ENCODE measurements at places on chromosomes 4 and X.

- no peak for DNase-seq
Observed at GRCh38 chr4:174023641-174024040, 259.8 kb downstream of the FBXO8 start.

DNA sequence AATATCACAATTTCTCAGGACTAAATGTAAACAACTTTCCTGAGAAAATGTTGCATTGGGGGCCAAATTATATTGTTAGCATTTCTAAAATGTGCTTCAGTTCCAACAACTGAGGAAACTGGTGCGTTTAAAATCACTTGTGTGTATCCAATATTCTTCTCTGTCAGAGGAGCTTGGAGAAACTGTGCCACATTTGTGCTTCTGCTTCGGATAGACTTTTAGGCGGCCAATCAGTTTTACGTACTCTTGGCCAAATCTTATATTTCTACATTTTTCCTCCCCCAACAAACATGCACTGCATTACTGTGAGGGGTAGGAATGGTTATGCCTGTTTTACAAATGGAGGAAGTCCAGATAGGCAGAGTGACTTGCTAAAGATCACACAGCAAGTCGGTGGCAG, 27.4 kb upstream of the TRPC5OS start:
- DNase-seq = no peak

- peak; percentile 31 for DNase-seq
Observed at GRCh38 chrX:150694738-150695410, 1.7 kb downstream of the MTMR1 start.

GRCh38 chr4:85078016-85078415, 111.5 kb upstream of the WDFY3 start:
- no peak for DNase-seq

- DNase-seq = no peak
Observed at GRCh38 chr4:8136972-8137710, 21.5 kb downstream of the ABLIM2 start.

GRCh38 chr4:106017975-106018374, 122.7 kb downstream of the NPNT start:
- DNase-seq = no peak

GRCh38 chrX:40260146-40260747, 162.5 kb upstream of the BCOR start:
- DNase-seq = no peak

DNA sequence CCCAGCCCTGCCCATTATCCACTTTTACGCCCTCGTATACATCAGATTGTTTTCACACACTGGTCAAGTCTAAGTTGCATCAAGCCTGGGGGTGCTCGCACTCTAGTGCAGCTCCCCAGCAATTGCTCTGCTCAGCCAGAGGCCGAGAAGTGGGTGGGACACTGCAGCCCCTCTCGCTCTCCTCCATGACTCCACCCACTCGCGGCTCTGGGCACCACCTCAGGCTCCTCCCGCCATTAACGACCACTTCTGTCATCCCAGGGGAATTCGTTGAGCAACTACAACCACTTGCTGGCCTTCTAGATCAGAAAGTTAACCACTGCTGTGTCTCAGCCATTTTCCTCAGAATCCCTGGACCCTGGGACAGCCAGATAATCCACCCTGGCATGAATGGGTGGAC, 53.6 kb downstream of the ETNPPL start:
- no peak for DNase-seq

- DNase-seq = no peak
Observed at GRCh38 chr4:108342325-108342970, 173.7 kb upstream of the LEF1 start.

DNA sequence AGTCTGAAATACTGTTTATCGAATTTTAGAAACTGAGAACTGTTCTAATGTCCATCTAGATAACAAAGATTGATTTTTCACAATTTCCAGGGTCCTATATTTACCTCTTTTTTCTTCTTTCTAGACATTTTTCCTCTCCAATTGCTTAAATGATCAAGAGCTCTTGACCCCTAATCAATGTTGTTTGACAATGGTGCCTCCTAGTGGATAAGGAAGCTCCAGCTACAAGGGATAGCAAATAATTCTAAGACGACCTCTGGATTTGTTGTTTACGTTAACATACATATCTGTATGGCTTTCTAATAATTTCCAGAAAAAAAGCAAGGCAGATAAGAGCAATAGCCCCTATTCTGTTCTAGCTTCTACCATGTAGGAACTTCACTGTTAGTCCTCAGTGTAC, 35.8 kb downstream of the GPR82 start:
- DNase-seq = no peak

GRCh38 chr4:177052211-177052934, 257.3 kb upstream of the NEIL3 start:
- no peak for DNase-seq

DNA sequence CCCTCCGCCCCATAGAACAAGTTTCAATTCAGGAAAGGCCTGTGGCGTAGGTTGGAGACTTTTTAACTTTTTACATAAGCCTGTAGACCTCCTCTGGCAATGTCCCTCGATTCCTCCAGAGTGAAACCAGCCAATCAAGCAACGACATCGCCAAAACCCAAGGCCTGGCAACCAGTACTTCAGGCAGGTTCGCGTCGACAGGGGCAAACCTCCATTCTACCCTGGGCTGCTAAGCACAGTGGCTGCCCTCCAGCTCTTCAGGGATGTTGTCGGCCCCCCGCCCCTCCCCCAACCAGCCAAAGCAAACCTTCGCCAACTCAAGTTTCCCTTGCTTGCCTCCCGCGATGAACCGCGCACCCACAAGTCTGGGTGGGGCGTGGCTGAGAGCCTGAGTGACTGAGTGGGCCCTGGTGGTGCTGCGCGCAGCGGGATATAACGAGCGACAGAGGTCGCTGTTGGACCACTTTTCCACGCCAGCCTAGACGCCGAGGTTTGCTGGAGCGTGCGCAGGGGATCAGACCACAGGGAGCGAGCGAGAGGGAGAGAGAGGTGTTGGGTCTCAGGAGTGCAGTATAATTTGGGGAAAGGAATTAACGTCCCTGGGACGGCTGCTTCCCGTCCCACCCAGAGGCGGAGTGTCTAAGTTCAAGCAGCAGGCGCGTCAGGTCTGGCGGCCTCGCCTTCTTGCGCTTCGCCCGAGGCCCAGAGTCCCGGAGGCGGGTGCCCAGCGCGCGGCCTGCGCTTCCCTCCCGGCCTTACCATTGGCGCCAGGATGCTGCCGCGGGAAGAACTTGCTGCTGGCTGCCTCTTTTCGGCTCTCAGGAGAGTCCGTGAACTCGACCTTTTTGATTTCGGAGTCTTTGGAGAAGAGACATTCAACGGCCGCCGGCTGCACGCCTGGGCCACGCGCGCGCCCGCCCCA, 9.0 kb upstream of the PITX2 start:
- DNase-seq = no peak

- DNase-seq = no peak
Observed at GRCh38 chr4:76515975-76516843, 81.2 kb downstream of the SHROOM3 start.

DNA sequence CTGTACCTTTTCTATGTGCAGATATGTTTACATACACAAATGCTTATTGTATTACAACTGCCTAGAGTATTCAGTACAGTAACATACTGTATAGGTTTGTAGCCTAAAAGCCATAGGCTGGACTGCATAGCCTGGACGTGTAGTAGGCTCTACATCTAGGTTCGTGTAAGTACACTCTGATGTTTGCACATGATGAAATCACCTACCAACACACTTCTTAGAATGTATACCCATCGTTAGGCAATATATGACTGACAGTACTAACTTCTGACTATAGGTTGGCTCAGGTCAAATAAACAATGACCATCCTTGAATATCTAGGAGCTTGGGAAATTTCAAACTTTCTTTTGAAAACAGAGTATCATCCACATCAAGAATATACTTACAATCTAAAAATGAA, 139.0 kb downstream of the CORIN start:
- no peak for DNase-seq

GRCh38 chr4:163540448-163540847, 46.0 kb downstream of the TMA16 start:
- no peak for DNase-seq

- no peak for DNase-seq
Observed at GRCh38 chr4:53478671-53479456, 101.4 kb downstream of the FIP1L1 start.

DNA sequence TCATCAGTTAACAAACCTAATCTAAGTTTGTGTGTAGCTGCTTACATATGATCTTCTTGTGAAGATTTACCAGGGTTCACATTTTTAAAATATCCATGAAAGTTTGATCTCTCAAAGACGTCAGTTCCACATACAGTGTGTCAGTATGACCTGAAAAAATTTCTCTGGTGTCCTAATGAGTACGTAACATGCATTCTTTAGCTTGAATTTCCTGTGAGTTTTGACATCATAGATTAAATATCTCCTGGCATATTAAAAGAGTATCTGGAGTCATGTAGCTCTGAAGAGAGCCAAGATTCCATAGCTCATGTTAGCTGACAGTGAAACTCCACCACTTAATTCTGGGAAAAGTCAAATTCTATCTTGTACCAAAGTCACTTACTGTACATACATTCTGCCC, 43.9 kb upstream of the PDLIM5 start:
- DNase-seq = no peak

GRCh38 chr4:118969359-118969758, 80.7 kb downstream of the SYNPO2 start:
- DNase-seq = no peak

- DNase-seq = no peak
Observed at GRCh38 chr4:75989846-75990528, 758 bp downstream of the SDAD1 start.

DNA sequence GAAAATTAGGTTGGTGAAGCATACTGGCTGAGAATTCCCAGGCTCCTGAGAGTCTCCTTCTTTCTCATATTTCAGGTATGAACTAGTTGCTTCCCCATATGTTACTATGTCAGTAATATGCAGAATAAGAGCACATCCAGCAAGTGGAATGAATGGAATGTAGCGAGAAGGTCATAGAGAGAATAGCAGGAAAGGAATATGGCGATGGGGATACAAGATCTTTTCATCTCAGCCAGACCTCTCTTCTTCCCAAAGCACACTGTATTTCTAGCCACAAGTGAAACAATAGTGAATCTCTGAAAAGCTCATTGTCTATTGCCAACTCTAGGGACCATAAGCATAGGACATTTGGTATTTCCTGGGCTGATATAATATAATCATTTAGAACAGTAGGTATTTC, 54.6 kb upstream of the MMAA start:
- no peak for DNase-seq

DNA sequence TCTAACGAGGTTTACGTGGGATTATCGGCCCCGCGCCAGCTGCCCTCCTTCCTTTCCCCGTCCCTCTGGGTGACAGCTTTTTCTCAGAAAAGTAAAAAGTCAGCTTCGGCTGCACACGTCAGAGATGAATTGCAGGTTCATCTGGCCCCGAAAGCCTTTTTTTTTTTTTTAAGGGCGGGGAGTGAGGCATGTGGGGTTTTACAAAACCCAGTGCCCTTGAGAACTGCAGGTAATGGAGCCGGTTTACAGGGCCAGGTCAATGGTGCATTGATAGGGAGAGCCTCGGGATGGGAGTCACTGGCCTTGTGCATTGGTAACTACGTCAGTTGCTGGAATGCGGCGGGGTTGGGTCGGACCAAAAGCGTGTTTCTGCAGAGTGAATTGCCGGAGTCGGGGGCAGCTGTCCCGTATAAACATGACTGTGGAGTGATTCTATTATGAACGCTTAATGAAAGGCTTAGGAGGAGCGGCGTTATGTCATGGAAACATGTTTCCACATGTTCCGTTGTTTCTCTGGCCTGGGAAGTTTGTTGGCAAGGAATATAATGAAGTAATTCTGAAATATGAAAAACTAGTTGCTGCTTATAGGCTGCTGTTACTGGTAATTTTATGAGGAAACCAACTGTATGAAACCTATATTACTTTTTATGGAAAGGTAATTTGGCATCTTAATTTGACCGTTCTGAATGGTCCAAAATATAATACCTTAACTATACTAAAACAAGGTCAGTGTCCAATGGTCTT, 1.1 kb downstream of the HSPA4L start:
- no peak for DNase-seq

DNA sequence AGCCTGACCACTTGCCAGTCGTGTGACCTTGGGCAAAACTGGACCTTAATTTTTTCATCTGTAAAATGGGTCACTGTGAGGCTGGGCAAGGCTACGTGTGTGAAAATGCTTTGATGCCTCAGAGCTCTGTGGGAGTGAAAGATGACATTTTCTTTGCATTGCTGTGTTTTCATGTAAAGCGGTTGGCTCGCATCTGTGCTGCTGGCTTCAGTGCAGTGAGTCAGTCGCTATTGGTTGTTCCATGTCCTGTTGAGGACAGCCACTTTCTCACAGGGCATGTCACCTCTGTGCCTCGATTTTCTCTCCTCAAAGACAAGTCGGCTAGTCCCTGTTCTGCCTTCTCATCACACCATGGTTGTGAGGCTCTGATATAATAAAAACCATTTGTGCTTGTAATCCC, 4.4 kb downstream of the MTMR1 start:
- no peak for DNase-seq

DNA sequence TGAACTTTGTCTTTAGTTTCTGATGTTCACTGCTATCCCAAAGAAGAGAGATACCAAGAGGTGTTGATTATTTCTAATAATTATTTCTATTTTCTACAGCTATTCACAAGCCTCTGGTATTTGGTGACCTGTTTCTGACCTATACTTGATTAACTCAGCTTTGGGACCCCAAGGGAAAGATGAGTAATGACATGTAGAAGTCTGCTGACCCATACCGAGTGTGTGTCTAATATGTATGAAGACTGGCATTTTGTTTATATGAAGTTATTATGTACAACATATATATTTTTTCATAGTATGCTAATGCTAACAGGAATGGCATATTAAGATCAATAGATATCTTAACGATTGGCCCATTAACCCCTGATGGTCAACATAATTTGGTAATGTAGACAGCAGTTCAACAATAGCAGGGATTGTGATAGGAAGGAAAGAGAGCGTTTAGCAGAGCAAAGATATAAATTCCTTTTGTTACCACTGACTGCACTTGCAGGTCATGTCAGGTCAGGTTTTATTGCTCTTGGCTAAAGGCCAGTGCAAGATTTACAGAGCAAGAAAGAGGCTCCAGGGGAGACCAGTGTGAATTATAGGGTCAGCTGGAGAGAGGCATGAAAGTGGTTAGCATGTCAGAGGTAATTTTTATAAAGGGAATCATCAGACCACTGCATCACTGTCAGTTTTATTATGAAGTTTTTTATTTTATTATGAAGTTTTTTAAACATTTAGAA, 94.7 kb upstream of the DIPK2B start:
- no peak for DNase-seq

- no peak for DNase-seq
Observed at GRCh38 chrX:19735244-19735643, 152.2 kb downstream of the SH3KBP1 start.

- no peak for DNase-seq
Observed at GRCh38 chr4:138978600-138978999, 37.0 kb upstream of the NOCT start.

DNA sequence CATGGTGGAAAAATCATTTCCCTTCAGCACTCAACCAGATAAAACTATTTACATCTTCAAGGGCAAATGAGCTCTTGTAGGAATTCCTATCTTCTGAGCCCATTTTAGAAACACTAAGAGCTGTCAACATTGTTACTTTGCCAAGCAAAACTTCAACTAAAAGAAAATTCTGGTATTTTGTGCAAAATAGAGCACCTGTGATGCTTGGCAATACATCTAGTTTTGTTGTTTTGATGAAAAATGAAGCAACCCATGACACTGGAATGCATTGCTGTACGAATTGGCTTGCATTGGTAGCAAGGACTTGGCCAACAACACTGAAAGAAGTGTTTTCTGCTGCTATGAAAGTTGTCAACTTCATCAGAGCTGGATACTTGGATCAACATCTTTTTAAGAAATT, 194.4 kb downstream of the COX18 start:
- DNase-seq = no peak
